ENCODE measurements at places on chromosomes 16 and 17.

GRCh38 chr16:65657071-65657494 is 535.2 kb upstream of the CDH11 start:
- ATAC-seq = no peak

GRCh38 chr16:72172105-72173034 is at the start of gene PMFBP1:
Gene PMFBP1, minus strand, starts transcription at chr16:72172155. Its CDS starts 947 bp downstream, at chr16:72171208.
- ATAC-seq = peak; percentile 89

- ATAC-seq = no peak
Observed at GRCh38 chr17:78038748-78039288, 80.3 kb downstream of the TNRC6C start.

DNA sequence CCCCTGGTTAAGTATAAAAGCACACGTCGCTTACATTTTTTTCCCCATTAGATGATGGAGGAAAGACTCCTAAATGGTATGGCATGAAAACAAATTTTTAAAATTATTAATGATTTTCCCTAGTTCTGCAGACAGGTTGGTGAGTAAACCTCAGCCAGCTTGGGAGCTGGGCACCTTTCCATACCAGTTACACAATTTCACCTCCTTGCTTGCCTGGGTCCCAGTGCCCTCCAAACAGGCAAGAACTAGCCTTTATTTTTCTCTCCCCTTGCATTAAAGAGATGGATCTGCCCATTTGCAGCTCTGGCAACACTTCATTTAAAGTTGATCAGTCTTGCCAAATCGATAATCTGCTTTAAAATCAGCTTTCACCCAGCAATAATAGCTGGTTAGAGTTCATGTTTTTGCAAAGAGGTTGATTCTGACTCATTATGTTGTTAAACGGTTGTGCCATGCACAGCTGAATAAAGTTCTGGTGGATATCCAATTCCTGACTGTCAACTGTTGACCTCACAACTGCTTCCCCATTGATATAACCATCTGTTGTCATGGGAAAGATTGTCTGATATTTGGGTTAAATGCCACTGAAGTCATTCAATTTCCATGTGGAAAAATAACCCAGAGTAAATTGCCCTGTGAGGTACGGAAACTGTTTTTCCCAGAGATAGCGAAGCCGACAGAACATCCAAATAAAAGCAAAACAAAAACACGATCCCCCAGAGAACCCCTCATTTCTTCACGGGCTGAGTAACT is 1.3 kb downstream of the C17orf58 start:
- no peak for ATAC-seq

DNA sequence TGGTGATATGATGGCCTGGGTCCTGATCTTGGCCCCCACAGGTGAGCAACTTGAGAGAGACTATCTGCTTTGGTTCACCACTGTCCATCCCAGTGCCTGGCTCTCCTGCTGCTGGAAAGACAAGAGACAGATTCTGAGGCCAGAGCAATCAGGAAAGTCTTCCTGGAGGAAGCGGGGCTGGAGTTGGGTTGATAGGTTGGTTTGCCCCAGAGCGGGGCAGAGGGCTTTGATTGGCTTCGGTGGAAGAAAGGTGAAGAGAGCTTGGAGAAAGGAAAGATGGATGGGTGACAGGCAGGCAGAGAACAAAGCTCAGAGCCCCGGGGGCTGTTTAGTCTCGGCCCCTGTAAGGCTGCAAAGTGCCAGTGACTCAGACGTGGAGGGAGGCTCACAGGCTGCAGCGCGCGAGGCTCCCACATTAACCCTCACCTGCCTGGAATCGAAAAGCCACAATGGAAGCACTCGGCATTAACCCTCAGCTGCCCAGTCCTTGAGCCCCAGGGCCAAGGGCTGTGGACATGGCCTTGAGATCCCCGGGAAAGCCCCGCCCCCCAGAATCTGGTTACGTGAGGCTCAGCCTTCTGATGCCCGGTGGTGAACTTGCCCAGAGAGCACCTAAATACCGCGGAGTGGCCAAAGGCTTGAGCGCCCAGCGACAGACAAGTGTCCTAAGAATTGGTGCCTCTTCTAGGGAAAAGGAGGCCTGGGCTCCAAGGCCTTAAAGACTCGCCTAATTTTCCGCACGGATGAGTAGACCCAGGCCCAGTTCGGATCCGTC is 996 bp upstream of the CPNE2 start:
- peak; percentile 50 for ATAC-seq

- no peak for ATAC-seq
Observed at GRCh38 chr17:38706505-38707216, 1.6 kb downstream of the MLLT6 start.

DNA sequence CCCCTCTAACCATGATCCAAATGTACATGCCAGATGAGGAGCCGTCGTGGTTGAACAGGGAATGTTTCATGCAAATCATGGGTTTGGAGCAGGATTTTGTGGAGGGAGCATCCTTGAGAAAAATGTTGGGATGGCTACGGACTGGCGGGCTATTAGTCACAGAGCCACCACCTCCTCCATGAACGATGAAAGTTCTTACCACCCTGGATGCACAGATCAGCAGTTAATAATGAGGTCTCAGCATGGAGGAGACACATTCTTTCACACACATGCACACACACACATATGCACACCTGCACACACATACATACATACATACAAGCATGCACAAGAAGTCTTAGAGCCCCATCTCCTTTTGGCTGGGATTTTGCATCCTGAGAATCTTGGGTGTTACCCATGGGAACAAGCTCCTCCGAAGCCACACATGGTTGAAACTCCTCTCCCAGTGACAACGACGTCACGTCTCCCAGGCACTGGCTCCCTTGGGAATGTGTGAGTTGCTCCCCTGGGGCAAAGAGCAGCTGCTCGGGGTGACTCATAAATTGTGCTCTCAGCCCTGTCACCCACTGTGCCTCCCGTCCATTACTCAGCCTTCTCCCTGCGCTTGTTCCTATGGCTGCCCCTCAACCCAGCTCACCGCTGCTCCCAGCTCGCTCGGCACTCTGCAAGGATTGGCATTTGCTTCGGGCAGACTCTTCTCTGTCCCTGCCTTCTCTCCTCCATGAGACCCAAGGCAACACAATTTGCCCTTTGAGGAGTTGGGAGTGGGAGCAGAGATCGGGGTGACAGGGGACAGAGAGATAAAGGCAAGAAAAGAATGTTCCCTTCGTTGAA is 344.6 kb downstream of the SOX9 start:
- peak; percentile 95 for ATAC-seq

DNA sequence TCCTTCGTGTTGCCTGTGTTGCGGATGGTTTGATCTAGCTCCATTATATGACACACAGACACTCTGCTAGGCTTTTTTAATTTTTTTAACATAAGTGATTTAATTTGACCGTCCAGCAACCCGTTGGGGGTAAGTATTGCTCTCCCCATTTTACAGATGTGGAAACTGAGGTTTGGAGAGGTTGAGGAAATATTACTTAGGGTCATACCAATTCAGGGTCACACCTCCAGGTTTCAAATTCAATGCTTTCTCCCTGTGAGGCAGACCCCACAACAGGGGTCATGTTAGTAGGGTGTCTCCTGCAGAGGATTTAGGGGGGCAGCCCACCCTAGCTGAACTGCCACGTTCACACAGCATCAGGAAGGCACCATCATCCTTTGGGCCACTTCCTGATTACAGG is 179.4 kb downstream of the COPRS start:
- no peak for ATAC-seq

DNA sequence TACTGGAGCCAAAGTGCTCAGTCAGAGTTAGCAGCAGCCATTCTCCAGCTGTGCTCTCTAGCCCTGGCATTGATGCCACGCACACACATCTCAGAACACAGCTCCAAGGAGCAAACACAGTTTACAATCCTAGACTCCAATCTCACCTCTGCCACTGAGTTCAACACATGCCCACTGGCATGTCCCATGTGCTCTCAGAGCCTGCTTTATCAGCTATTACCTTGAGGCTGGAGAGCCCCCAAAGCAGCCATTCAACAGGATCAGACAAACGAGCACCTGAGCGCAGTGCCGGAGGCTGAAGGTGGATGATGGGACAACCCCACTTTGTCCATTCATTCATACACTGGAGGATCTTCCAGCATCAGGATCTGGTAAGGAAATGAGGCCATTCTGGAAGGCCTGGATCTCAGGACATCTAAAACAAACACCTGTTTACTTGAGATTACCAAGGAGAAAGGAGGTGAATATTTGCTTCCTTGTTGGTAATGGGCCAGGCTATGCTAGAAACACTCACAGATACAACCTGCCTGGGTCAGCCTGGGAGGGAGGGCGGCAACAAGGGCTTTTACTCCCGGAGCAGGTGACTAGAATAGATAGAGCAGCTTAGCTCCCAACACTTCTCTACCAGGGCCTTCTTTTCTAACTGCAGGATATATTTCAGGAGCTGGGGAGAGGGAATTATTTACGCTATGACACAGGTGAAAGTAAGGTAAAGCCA is 25.4 kb downstream of the RANBP10 start:
- no peak for ATAC-seq

DNA sequence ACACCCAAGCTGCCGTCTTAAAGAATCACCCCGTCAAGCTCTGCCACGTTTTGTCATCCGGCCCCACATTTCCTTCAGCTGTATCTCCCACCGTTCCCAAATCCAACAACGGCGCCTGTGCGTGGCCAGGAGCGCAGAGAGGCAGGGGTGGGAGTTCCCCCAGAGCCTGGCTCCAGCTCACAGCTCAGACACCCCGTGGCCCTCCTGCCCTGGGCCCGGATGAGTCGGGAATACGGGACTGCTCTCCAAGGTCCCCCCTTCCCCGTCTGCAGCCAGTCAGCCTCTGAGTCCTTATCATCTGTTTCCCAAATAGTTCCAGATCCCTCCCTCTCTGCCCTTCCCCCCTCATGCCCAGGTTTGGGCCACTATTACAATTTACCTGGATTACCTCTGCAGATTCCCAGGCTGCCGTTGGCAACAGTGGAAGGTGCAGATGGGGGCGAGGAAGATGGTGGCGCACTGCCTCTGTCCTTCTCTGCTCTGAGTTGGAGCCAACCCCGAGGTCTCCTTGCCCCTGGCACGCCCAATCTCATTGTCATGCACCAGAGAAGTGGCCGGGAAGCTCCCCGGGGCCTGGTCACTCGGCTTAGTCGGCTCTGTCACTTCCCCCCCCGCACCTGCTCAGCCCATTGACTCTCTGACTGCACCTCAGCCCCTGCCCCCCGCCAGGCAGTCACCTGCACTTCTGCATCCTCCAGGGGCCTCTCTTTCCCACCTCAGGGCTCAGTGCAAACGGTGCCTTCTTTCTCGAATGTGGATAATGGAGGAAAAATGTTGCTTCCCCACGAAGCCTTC is 18.3 kb upstream of the RPTOR start:
- peak; percentile 28 for ATAC-seq

DNA sequence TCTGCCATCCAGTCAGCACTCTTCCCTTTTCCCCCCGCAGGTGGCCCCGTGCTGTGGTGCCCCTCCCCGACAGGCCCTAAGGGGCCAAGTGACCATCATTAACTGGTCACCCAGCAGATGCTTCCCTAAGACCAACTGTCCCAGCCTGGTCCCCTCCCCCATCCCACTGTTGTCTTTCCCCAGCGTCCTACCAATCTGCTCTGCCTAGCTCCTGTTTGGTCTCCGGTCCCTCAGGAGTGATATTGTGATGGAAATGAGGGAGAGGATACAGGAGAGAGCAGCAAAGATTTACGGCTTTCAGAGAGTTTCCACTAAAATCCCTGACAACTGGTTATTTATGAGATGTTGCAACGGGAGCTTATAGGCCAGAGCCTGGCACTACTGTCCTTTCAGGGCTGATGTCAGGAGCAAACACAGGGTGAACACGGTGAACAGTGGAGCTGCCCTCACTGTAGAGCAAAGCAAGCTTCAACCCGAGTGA is 1.4 kb upstream of the TTLL6 start:
- ATAC-seq = peak; percentile 80

DNA sequence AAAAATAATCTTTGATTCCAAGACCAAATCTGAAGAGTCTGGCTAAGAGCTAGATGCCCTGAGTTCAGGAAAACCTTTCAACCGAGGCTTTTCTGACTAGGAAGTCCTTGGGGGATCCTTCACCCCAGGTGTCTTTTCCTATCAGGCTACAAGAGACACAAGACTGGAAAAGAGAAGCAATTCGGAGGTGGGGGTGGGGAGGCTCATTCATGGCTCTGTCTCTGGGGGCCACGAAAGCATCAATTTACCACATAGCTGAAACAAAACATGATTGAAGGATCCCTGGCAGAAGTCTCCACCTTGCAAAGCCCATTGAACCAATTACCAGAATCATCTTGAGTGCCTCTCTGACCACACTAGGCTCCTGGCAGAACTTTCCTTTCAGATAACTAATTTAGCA is 239.8 kb upstream of the SALL1 start:
- ATAC-seq = no peak

DNA sequence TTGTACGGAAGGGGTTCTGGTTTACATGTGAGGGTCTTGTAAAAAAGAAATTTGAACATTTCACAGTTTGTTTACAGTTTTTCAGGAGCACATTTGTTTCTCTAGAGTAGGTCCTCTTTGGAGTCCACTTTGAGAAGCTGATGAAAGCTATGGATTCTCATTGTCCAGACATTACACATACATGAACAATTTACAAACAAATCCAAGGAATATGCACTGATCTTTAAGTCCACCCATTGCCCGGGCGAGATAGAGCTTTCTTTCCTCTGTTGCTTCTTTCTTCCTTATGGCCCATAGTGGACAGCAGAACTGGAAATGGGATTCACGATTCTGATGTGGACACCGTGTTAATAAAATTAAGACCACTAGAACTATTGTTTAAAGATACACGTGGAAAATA is 1.9 kb downstream of the DCAF7 start:
- ATAC-seq = no peak

DNA sequence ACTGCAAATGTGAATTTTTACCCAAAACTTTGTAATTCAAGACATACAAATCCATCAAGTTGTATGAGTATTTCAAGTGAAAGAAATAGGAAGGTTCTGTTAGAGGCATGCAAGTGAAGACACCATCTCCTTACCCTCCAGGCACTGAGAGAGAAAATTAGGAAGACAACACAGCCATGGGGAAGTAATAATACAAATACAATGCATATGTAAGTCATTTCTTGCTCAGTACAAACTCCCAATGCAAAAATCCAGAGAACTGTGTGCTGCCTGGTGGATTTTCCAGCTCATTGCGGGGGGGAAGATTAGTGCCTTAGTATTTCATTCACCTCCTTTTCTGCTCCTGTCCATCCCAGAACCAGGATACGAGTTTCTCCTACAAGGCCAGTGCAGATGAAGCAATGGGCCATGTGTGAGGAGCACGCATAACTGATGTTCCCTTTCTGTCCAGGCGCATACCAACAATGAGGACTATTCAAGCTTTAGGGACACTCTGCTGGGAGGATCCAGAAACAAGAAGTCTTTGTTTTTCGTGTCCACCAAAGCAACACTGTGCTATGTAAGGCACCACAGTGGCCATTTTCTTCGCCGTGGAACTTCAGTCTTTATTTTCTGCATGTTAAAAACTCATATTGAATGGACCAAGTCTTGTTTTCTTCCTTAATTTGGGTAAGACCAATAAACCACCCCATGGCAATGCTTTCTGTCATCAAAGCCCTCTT is 143.7 kb upstream of the RCVRN start:
- ATAC-seq = peak; percentile 78

Measured in motor neuron (in vitro differentiated cells).